Activated naive CD4-positive, alpha-beta T cell treated with anti-CD3 and anti-CD28 coated beads, Interleukin-2, amount 50 U/mL, for 72 hours (primary cell): ENCODE measurements at places on chromosomes 2 and 18. TPM values are rescaled to one million over a fixed set of nuclear protein-coding genes. Genes with fewer than 3 reads are reported as not detected.
A peak's percentile ranks its signal among the peaks of the same experiment; 100 is the strongest.

DNA sequence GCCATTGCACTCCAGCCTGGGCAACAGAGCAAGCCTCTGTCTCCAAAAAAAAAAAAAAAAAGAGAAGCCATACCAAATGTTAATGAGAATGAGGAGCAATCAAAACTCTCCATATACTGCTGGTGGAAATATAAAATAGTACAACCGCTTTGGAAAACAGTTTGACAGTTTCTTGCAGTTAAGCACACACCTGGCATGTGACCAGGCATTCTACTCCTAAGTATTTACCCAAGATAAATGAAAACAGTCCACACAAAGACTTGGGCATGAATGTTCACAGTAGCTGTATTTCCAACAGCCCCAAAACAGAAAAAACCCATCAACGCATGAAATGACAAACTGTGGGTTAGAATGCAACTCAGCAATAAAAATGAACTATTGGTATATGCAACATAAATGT lies 76.0 kb upstream of the ST8SIA5 start:
- no peak for DNase-seq

- DNase-seq = no peak
Measured at GRCh38 chr18:46378864-46379207, 274.7 kb downstream of the HAUS1 start.

DNA sequence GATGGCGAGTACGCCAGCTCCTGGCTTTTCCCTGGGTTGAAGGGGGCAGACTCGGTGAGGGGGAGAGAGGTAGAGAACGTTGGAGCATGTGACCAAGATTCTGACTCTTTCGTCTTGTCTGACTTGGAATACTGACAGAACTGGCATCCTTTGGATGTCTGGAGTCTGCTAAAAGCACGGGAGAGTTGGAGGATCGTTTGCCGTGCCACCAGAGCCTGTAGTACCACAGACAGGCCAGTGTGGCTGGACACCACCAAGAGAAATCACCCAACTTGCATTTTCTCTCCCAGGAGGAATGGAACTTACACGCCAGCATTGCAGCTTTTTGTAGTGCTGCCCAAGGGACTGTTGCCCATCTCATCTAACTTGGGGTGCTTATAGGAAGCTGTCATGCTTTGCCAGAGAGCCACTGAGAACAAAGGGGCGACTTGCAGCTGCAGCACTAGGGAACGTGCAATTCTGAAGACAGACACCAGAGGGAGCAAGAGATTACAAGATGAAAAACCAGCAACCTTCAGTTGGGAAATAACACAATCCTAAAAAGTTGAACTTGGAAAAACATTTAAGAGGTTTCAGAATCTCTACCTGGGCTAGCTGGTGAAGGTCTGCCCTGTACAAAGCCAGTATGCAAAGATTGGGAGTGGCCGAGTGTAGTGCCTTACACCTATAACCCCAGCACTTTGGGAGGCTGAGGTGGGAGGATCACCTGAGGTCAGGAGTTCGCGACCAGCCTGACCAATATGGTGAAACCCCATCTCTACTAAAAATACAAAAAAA lies 24.1 kb downstream of the PSMG2 start:
- no peak for DNase-seq

GRCh38 chr2:241977557-241978300 lies 108.2 kb downstream of the RTP5 start:
- no peak for DNase-seq

DNA sequence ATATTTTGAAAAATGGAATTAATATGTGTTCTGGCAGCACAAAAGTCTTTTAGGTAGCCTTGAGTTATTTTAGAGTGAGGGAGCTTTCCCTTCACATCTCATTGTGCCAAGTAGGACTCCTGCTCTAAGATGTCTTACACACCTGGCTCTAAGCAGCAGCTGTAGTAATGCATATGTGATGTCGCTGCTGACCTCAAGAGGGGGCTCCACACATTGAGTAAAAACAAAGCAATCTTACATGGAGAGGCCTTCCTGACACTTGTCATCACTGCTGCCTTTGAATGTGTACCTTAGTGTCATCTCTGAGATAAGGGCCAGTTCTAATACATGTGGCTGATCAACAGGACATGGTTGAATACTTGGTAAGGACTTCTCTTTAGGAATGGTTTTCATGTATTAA lies 75.8 kb downstream of the ACTR3 start:
- DNase-seq = no peak

GRCh38 chr18:3605954-3606443 lies 156.0 kb downstream of the TGIF1 start:
- no peak for DNase-seq

DNA sequence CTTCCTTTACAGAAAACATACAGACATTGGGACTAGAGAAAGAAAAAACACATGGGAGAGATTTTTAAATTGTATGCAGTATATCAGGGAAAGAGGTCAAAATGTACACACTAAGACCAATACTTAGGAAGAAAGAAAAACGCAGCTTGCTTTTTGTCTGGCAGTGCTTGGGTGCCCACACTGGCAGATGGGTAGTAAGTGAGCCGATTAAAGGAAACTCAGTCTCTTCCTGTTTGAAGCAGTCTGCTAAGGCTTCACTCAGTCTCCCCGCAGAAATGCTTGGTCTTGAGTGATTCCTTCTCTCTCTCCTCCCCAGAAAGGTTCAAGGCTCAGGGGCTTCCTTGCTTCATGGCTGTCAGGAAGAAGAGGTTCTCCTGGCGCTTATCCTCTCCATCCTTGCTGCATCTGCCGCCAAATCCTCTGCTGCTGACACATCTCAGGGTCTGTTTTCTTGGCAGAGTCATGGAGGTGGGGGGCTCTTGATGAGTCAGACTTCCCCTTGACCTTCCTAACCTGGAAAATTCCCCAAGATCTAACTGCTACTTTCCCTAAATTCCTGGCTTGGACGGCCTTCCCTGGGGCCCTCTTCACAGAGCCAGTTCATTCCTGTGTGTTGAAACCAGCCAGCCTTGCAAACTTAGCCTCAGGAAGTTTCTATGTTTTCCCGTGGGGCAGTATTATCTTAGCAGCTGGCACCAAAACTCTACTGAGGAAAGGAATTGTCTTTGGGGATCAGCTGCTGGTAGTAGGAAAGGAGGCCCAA lies 10.5 kb upstream of the TMSB10 start:
- DNase-seq = no peak

- DNase-seq = no peak
Measured at GRCh38 chr2:24635181-24635580, 144.1 kb downstream of the NCOA1 start.

- DNase-seq = no peak
Measured at GRCh38 chr18:36649205-36649604, 179.6 kb downstream of the TPGS2 start.

GRCh38 chr2:127577208-127577475 lies 41.7 kb downstream of the MYO7B start:
- DNase-seq = no peak

GRCh38 chr18:7590826-7591560 lies 23.9 kb downstream of the PTPRM start:
- DNase-seq = no peak

- DNase-seq = no peak
Measured at GRCh38 chr2:10426726-10427617, 21.2 kb downstream of the ODC1 start.

DNA sequence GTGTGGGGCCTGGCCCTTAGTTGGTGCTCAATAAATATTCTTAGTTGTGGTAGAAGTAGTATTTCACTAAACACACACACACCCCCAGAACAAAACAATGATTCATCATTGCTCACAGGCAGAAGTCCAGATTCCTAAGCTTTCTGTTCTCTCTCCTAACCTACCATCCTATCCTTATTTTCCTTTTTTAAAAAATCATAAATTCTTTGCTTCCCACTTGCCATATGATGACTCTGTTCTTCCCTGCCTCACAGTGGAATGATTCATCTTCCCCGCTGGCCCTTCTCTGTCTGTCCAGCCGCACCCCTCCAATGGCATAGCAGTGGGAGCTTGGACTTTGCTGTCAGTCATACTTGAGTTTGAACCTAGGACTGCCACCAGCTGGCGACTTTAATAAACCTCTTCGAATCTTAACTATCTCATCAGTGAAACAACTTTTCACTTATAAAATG lies 5.2 kb downstream of the EML6 start:
- no peak for DNase-seq

- DNase-seq = no peak
Measured at GRCh38 chr18:3623769-3624545, 174.0 kb downstream of the TGIF1 start.

- no peak for DNase-seq
Measured at GRCh38 chr2:26770986-26771586, 7.0 kb downstream of the SLC35F6 start.

DNA sequence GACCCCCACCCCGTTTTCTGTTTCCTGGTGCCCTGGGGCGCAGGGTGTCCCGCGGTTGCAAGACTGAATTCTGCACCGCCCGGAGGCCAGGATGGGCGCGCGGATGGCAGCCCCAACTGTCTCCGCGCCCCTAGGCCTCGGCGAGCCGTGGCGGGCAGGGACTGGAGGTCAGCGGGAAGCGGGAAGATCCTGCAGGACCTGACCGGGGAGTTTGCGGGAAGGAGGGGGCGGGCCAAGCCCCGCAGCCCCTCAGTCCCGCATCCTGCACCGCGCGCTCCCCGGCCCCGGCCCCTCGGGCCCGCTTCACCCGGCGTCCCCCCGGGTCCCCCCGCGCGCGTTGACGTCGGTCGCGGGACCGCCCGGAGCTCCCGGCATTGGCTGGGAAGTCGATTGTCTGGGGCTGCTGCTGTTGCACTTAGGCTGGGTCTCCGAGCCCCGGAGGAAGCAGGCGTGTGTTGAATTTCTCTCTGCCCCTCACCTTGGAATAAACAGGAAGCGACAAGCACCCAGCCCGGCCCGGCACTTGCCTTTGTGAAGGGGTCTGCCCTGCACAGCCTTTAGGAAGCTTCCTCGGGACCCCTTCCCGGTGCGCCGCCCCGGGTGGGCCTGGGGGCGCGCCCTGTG lies at the start of gene LDLRAD4:
LDLRAD4 (plus strand) TSS at position 393 of the 624 bp plus-strand sequence.
- DNase-seq = no peak

DNA sequence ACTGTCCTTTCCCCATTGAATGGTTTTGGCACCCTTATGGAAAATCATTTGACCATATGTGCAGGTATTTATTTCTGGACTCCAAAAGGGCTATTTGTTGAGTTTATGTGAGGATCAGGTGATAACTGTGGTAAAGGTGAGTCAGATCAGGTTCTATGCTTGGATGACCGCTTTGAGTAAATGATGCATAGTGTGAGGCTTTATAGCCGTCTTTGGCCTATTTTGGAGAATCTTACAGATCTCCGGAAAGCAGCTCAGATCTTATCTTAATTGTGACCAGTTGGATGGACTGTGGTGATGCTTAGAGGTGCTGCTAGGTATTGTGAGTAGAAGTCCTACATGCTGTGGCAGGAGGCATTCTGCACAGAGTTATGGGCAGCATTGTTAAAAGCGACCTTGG lies 126.2 kb downstream of the METTL8 start:
- no peak for DNase-seq

GRCh38 chr2:118613737-118614136 lies 233.7 kb downstream of the EN1 start:
- no peak for DNase-seq

GRCh38 chr2:38462121-38462661 lies 85.1 kb upstream of the ATL2 start:
- DNase-seq = peak; percentile 58

DNA sequence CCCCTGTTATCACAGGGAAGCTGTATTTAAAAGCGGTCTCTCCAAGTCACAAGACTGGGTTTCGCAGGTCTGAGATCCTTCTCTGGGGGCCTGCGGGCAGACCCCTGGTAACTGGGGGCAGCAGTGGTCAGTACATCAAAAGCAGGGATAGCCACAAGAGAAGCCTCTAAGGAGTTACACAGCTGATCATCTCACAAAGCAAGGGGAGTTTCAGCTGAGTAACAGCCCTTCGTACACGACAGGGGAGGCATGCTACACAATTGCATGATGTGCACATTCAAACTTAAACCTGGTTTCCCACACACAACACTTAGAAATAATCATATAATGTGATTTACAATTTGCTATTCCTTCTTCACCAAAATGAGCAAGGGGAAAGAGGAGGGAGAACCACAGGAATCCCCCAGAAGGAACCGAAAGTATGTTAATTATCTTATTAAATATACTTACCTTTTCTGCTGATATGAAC lies 87.5 kb downstream of the TMEM131 start:
- DNase-seq = no peak

DNA sequence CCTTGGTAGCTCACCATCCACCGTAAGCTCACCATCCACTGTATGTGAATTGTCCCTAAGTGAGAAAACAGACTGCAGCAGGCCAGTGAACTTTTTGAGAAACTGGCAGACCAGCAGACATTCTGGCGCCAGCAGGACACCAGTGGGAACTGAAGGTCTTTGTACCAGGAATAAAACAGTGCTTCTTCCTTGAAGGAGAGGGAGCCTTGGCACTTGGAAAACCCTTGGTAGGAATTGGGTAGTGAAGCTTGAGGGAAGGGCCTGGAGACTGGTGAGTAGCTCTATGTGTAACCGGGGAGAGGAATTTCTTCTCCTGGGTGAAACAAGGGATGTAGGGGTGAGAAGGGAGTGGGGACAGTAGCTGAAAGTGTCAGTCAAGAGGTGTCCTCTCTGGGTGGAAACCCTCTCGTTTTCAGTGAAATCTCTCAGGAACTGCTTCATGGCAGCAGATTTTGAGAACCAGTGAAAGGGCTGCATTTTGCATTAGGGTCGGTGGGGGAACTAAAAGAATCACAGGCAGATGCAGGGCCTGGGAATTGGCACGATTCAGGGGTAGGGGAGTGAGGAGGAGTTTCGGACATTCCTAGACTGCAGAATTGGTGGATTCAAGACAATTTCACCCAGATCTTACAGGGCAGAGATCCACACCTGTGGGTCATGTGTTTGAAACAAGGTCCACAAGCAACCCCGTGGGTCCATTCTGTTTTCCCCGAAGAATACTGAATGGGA lies 131.5 kb upstream of the DLX2 start:
- DNase-seq = no peak

- DNase-seq = no peak
Measured at GRCh38 chr18:63465059-63465458, 11.7 kb upstream of the SERPINB5 start.

GRCh38 chr2:132664096-132664495 lies 5.9 kb downstream of the LYPD1 start:
- no peak for DNase-seq

DNA sequence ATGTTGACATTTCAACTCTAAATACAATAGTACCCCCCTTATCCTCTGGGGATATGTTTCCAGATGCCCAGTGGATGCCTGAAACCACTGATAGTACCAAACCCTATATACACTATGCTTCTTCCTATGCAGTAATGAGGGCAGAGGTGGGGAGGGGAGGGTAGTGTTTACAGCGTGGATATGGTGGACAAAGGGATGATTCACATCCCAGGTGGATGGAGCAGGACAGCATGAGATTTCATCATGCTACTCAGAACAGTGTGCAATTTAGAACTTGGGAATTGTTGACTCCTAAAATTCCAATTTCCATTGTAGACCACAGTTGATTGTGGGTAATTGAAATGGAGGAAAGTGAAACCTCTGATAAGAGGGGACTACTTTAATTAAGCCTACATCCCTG lies 75.4 kb downstream of the TSN start:
- no peak for DNase-seq

The RAPH1 gene
- total RNA-seq = 7.7 TPM

The ACTR1B gene
- total RNA-seq = 124 TPM

The EEF1B2 gene
- total RNA-seq = 1,142 TPM

The SATB2 gene
- 0.21 TPM for total RNA-seq

The SLC8A1 gene
- total RNA-seq = 0.64 TPM

The RAB10 gene
- total RNA-seq = 83.1 TPM

The GRHL1 gene
- total RNA-seq = 0.59 TPM

The CRIM1 gene
- total RNA-seq = 4.2 TPM

The LIPG gene
- 0.60 TPM for total RNA-seq

The TUBB8B gene
- total RNA-seq = not detected

The GAD1 gene
- total RNA-seq = 3.1 TPM

The C2orf78 gene
- not detected for total RNA-seq

The TSPYL6 gene
- not detected for total RNA-seq

The ANKRD30B gene
- not detected for total RNA-seq
